ENCODE measurements at places on chromosomes 12 and 14. TPM values are rescaled to one million over a fixed set of nuclear protein-coding genes. Genes with fewer than 3 reads are reported as not detected.

LRRIQ1 gene
- 4.2 TPM for total RNA-seq

TAS2R43 gene
- total RNA-seq = 1.1 TPM

ZNF385A gene
- total RNA-seq = 18.0 TPM

SERPINA12 gene
- not detected for total RNA-seq

TAS2R13 gene
- total RNA-seq = 2.6 TPM

PPM1H gene
- 13.5 TPM for total RNA-seq

PKP2 gene
- total RNA-seq = 88.7 TPM

SRSF9 gene
- 253 TPM for total RNA-seq
